Activated CD4-positive, alpha-beta T cell treated with anti-CD3 and anti-CD28 coated beads for 36 hours (primary cell): ENCODE measurements at places on chromosomes 5 and 9.

GRCh38 chr9:101029315-101030085 lies 973 bp downstream of the PLPPR1 start:
- no peak for DNase-seq

- DNase-seq: no peak
Measured at GRCh38 chr9:96395964-96396363, 12.5 kb upstream of the SLC35D2 start.

- DNase-seq: no peak
Measured at GRCh38 chr9:126347093-126347492, 20.5 kb downstream of the MVB12B start.

GRCh38 chr5:141560151-141560550 lies 58.6 kb downstream of the DIAPH1 start:
- no peak for DNase-seq

DNA sequence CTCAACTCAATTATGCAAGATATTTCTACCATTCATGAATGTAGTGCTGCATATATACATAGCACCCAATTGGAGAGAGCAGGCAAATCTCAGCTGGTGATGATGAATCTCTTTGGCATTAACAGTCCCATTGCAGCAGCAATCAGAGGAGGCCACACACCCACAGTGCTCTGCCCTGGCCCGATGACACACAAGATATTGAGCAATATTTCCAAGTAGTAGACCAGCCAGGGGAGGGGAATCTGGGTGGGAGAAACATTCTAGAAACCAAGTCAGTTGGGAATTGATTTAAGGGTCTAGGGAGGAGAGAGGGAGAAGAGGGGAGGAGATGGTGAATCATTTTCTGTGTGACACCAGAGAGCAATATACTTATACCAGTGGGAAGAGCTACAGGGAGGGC lies 14.9 kb upstream of the C5orf63 start:
- DNase-seq: no peak

DNA sequence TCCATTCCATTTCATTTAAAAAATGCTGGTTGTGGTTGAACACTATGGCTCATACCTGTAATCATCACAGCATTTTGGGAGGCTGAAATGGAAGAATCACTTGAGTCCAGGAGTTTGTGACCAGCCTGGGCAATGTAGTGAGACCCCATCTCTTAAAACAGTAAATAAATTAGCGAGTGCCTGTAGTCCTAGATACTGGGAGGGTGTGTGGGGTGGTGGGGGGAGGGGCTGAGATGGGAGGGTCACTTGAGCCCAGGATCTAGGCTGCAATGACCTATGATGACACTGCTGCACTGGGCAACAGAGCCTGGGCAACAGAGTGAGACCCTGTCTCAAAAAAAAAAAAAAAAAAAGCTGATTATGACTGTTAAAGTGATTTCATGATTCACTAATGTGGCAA lies 29.1 kb downstream of the DDX46 start:
- no peak for DNase-seq

GRCh38 chr9:76181020-76181641 lies 213.1 kb downstream of the RFK start:
- DNase-seq: peak; percentile 7
